ENCODE measurements at places on chromosomes 1 and 21.
A peak's percentile ranks its signal among the peaks of the same experiment; 100 is the strongest.

GRCh38 chr1:19467199-19468187 is 17.8 kb downstream of the CAPZB start:
- no peak for DNase-seq

DNA sequence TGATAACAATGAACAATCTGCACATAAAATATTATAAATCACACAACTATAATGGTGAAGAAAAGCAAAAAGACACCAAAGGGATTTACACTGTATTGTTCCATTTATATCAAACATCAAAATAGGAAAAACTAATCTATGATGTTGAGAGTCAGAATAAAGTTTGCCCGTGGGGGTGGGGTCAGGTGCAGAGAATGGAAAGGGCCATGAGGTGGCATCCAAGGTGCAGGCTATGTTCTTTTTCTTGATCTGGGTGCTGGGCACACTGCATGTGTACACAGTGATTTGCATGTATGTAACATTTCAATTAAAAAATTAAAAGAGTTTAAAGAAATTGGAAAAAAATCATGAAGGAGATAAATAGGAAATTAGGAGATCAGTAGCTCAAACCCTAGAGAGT is 127.3 kb downstream of the DSCAM start:
- no peak for DNase-seq

GRCh38 chr1:19625291-19625937 is 18.7 kb upstream of the NBL1 start:
- no peak for DNase-seq

GRCh38 chr1:68384872-68385411 is 64.8 kb downstream of the RPE65 start:
- DNase-seq = no peak

DNA sequence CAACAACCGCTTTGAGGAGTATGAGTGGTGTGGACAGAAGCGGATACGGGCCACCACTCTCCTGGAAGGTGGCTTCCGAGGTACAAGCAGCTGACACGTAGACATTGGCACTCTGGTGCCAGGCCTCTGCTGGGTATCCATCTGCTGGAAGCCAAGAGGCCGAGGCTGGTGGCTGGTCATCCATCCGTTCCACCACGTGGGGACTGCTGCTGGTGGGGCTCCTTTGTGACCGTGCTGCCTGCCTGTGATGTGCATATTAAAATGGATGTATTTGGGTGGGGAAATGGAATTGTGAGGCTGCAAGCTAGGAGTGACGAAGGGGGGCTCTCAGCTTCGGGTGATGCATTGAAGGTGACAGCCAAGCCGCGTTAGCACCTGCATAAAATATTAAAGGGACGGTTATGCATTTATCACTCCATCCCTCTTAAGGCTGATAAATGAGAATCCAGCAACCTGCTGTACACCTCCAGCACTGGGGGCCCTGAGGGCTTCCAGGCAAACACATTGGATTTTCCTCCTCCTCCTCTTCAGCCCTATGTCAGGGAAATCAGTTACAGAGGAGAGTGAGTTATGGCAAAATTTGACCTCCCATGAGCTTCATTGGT is 38.1 kb downstream of the TMEM53 start:
- no peak for DNase-seq

DNA sequence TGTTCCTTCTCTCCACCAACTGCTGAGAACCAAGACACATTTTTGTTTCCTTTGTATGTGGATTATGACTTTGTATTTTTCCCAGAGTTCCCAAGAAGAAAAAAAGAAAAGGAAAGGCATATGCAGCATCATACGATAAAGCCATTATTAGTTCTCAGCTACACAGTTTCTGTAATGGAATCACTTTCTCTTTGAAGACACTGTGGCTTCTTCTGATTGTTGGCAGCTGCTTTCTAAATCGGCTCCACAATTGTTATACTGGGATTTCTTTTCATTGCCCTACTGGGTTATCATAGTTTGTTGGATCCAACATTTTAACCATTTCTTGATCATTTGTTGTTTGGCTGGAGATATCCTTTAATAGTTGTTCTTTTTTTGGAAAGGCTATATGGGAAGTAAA is 89.5 kb upstream of the HIVEP3 start:
- DNase-seq = no peak

DNA sequence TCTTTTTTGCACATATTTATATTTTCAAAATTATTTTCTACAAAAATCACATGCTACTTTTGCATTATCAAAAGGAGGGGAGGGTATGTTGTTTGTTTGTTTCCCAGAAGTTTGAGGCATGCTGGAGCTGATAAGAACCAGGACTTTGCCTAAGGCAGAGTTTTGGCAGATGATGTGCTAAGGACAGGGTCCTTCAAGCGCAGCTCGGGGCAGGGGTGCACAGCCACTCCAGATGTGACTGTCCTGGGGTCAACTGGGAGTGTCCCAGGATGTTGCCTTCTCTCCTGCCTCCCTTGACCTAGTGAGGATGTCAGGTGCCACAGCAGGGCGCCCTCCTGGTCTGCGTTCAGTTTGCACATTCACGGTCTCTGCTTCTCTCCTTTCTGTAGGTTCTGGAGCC is 42.6 kb upstream of the SRRM1 start:
- DNase-seq = no peak

- DNase-seq = no peak
Observed at GRCh38 chr1:171653796-171654195, 1.3 kb upstream of the MYOC start.

DNA sequence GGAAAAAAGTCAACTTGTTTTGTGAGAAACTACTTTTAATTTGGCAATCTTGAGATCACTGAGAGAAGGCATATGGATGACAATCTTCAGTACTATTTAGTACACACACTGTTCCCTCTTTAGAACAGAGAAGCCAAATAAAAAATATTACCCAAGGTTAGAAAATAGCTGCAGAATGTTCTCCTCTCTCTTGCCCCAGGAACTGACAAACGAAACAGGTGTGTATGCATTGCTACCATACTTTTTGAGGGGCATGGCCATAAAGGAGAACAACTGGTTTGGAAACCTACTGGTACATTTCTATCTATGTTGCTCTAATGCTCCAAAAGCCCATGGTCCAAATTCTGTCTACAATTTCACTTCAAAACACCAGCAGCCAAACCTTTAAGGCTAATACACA is 5.7 kb downstream of the TOR1AIP2 start:
- no peak for DNase-seq

- DNase-seq = no peak
Observed at GRCh38 chr1:235317168-235317567, 10.8 kb downstream of the ARID4B start.

DNA sequence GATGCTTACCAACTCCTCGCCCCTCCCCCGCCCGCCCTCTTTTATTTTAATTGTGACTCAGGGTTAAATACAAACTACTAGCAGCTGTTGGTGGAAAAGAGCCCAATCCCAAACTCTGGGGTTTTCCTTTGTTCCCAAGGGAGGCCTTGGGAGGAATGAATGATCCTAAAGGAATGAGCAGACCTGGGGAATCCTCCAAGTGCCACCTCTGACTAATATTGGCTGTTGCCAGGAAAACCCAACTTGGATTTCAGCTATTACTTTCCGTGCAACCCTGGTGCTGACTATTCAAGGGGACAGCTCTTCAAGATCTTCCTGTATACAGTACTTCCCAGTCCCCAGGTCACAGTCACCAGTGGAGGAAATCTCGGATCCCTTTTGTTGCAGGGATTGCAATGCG is 1.3 kb upstream of the S100A10 start:
- DNase-seq = no peak

- no peak for DNase-seq
Observed at GRCh38 chr1:40924767-40925166, 54.7 kb upstream of the CTPS1 start.

GRCh38 chr1:66693856-66694255 is 58.4 kb upstream of the DYNLT5 start:
- no peak for DNase-seq

GRCh38 chr1:213761845-213762407 is 225.8 kb upstream of the PROX1 start:
- DNase-seq = no peak

DNA sequence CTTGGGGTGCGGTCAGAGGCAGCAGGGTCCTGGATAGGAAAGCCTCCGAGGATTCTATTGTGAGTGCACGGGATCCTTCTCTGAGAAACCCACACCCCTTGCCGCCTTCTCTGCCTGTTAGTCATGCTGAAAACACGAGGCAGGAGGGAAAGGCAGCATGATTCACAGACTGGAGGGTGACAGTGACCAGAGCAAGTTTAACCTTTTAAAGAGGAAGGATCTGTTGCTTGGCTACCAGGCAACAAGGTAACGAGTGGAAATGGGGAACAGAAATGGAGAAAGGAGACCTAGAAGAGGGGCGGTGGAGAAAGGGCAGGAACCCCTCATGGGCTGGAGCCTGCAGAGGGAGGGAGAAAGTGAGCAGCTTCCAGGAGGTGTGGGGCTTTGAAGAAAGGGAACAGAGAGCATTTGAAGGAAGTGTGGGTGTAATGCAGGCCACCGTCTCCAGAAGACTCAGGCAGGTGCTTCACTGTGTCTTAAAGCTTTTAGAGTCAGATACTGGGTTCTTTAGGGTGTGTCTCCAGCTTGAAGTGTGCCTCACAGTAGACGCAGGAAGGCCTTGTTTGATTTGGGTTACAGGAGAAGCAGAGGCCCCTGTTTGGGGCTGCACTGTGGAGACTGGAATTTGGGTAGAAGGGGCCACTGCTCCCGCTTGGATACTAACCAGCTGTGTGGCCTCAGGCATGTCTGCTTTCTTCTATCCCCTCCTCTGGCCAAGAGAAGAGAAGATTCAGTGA is 19.1 kb downstream of the OPTC start:
- peak; percentile 54 for DNase-seq

- DNase-seq = no peak
Observed at GRCh38 chr1:111928531-111928930, 60.9 kb downstream of the KCND3 start.

GRCh38 chr1:156076609-156077429 is 5.4 kb downstream of the MEX3A start:
- DNase-seq = no peak

- no peak for DNase-seq
Observed at GRCh38 chr1:171019971-171020370, 70.7 kb upstream of the FMO3 start.

- no peak for DNase-seq
Observed at GRCh38 chr1:44609768-44610526, 64.3 kb downstream of the TMEM53 start.

DNA sequence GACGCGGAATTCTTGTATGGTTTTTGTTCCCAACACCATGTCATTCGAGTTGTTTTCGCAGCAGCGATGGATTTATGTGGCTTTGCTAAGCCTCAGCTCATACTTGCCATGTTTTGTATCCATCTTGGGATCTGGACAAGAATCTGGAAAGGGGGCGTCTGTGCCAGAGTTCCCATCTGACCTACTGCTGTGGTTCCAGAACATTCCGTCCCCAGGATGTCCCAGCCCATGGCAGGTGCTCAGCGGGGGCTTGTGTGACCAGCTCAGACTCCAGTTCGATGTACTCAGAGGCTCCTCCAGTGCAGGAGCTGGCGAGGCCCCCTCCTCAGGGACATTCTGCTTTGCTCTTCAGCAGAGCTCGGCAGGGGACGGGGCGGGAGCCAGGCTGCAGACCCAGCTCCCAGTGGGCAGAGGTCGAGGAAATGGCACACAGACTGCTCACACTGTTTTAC is 24.0 kb upstream of the ADARB1 start:
- no peak for DNase-seq

DNA sequence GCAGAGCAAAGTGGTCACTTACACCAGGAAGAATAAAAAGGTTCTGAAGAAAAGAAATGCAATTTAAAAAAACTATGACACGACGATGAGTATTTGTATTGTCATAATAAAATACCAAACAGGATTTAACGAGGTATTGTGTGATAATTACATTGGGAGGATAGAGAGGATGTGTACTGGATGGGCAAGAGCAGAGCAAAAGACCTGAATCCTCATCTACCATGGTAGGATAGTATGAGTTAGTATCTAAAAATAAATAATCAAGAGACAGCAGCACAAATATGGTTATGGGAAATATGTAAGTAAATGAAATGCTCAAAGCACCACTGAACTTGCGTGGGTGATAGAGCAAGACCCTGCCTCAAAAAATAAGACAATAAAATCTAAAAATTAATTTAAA is 162.6 kb downstream of the CDC42BPA start:
- no peak for DNase-seq

- no peak for DNase-seq
Observed at GRCh38 chr1:8077120-8077573, 51.0 kb upstream of the ERRFI1 start.

- no peak for DNase-seq
Observed at GRCh38 chr1:228798548-228798947, 63.3 kb downstream of the RHOU start.

DNA sequence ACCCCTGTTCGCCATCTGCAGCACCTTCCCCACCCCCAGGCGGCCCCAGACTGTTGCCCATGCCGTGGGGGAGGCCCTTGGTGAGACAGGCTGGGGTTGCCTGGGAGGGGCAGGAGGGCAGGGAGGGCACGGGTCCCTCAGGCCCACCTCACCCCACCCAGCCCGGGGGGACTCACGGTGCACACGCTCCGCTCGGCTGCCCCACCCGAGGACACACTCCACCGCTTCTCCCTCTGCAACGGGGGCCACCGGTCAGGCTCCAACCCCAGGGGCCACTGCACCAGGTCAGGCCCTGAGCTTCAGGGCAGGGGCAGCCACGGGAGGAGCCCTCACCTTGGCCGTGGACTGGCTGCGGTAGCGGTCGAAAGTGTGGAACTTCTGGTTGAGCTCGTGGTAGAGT is 24.0 kb upstream of the COL16A1 start:
- no peak for DNase-seq

All from activated CD4-positive, alpha-beta T cell treated with anti-CD3 and anti-CD28 coated beads, Interleukin-2, amount 50 U/mL, for 24 hours (primary cell).